Effector memory CD8-positive, alpha-beta T cell (primary cell): ENCODE measurements at places on chromosomes 12 and 14.

GRCh38 chr12:52851787-52852186 lies 3.0 kb upstream of the KRT78 start:
- DNase-seq = no peak

- DNase-seq = no peak
Measured at GRCh38 chr12:95623554-95624170, 72.4 kb upstream of the USP44 start.

GRCh38 chr14:104826189-104826860 lies 25.4 kb downstream of the ZBTB42 start:
- DNase-seq = peak; percentile 96

GRCh38 chr12:46364777-46365580 lies 7.6 kb downstream of the SLC38A2 start:
- DNase-seq = no peak

GRCh38 chr14:103130965-103131364 lies 7.7 kb downstream of the TNFAIP2 start:
- DNase-seq = no peak

DNA sequence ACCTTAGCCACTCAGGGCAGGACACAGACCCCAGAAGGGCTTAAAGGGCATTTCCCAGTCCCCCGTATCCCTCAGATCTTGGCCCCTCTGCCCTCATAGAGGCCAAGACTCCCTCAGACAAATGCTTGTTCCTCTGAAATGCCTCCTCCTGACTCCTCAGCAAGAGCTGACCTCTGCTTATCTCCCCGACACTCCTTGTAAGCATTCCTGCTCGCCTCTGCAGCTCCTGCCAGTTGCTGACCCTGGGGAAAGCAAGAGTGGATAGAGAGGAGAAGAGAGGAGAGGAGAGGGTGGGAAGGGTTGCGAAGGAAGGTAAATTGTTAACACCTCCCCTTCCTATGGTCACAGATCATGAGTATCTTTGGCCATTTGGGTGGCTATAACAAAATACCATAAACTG lies 7.1 kb downstream of the SERPINA5 start:
- no peak for DNase-seq

DNA sequence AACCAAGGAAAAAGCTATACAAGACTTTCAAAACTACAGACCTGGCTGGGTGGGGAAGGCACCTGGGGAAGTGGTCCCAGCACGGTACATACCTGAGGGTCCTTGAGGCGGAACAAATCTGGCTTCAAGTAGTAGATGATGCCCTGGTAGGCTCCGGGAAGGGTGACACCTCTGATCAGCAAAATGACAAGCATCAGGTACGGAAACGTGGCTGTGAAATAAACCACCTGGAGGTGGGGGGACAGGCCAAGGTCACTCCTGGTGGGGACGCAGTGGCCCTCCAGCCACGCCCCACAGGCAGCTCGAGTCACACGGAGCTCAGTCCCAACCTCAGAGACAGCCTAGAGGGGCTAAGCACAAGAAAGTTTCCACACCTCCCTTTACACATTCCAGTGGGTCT lies 15.3 kb downstream of the SLC6A12 start:
- no peak for DNase-seq

DNA sequence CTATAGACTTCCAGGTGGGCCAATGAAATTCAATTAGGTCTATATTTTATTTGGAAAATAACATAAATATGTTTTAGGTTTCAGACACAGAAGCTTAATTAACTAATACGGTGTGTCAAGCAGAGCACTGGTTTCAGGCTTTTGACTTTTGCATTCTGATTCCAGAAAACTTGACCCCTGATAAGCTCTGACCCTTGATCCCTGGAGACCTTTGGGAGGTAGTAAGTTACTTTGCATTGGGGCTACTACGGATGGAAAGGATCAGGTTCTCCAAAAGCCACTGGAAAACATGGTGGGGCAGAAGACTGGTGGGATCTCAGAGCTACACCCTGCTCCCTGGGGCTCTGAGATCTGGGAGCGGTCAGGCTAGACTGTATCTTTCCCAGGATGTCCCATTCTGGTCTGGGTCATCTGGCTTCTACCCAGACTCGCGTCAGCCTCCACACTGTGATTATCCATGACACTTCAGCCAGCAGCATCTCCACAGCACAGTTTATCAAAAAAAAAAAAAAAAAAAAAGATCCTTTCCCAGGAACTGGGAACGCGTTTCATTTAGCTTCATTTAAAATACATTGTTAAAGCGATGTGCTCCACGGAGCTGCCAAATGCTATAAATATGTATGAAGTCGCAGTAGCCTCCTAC lies 17.8 kb upstream of the EMP1 start:
- DNase-seq = no peak

- DNase-seq = no peak
Measured at GRCh38 chr14:73747379-73748211, 33.4 kb upstream of the PNMA1 start.

- no peak for DNase-seq
Measured at GRCh38 chr12:62533755-62534107, 67.1 kb downstream of the MON2 start.

GRCh38 chr12:116927244-116927940 lies 16.6 kb downstream of the FBXW8 start:
- no peak for DNase-seq

DNA sequence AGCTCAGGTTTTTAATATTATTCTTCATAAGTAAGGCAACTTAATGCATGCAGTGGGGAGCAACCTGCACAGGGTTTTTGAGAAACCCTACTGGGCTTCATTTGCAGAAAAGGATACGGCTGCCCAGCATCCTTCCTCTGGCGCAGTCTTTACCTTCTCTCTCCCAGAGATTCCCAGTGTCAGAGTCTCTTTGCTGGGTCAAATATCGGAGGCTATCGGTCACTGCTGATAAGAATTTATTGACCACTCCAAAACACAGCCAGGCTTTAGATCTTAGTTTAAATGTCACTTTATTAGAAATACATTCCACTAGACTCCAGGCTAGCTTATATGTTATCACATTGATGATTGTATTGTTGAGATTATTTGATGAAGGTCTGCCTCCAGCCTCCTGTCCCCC lies 147.2 kb upstream of the CPSF6 start:
- DNase-seq = no peak

GRCh38 chr14:53946404-53947093 lies 10.1 kb downstream of the BMP4 start:
- DNase-seq = no peak

DNA sequence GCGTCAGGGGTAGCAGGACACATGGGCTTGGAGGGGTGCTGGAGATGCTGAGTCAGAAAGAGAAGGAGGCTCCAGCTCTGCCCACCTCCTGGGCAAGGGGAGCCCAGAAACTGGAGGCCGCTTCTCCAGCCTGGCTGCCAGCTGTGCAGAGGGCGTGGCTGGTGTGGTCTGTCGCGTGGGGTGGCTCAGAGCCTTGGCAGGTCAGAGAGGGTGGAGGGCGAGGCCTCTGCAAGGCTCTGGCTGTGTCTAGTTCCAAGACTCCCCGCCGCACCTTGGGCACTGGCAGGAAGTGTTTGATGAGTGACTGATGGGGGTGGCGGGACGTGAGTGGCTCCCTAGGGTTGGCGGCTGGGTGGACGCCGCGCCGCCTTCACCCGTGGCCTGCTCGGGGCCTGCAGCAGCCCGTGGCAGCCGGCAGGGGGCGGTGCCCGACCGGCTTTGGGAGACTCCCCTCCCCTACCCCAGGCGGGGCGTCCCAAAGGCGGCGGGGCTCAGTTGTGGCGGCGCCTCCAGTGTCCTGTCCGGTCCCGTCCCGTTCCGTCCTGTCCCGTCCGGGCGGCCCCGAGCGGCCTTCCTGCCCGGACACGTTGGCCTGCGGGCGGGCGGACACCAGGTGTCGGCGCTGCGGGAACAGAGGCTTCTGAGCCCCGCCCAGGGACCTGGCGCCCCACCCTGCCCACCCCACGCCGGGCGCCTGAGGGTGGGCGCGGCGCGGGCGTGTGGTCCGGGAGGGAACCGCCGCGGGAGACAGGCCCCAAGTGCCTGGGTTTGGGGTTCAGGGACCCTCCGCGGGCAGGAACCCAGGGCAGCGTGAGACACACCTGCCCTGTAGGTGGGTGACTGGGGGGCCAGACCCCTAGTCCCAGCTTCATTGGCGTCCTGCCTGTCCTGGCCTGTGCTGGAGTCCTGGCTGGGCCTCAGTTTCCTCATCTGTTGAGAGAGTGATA lies 39.7 kb downstream of the KRT80 start:
- DNase-seq = peak; percentile 57

DNA sequence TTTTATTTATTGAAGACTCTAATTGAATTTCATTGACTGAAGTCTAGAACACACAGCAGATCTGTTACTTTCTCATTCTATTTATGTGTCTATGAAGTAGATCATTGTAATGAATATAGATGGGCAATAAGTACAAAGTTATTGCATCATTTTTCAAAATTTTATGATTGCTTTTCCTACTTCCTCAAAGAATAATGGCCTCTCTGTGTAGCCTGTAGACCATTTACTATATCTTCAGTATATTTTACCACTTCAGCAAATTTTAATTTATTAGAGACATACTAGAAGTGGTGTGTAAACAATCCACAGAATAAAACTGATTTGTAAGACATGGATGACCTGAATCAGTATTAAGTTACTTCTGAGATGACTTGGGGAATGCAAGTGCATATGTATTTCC lies 291.7 kb upstream of the FAR2 start:
- DNase-seq = no peak

DNA sequence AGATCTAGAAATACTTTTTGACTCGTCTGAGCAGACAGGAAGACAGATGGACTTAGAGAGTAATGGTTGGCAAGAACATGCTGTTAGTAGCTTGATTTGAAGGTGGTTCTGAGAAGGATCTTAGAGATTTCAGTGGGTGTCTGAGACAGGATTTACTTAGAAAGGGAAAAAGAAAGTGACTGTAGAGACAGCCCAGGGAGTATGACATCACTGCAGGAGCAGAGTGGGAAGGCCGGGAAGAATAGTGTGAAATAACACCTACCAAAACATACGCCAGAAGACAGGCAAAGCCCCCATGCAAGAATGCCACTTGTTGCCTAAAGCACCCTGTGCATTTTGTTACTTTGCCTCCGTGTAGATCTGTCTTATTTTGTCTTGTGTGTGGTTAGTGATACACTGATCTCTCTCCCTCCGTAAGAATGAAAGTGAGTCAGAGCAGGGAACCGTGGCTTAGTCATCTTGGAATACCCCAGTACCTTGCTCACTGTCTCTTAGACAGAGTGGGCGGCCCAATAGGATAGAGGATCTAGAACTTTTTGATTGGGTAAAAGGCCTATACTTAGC lies 161.3 kb upstream of the IFNG-AS1 start:
- DNase-seq = no peak

GRCh38 chr14:81632157-81632556 lies 98.5 kb upstream of the SEL1L start:
- no peak for DNase-seq

DNA sequence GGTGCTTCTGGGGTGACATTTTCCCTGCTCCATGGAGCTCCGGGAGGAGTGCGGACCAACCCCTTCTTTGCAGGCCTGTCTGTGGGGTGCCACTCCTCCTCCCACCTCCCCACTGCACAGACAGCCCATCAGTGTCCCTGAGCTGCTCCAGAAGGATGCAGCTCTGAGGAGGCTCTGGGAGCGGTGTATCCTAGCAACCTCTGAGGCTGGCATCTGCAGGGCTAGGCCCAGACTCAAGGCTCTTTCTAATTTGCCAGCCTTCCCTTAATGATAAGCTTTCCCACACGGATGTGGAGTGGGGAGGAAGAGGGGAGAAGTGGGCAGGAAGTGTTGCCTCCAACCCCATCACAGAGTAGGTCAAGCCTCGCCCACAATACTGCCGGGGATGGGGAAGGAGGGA lies 59.7 kb downstream of the CALM1 start:
- DNase-seq = no peak

- no peak for DNase-seq
Measured at GRCh38 chr12:26469421-26470180, 274.2 kb downstream of the SSPN start.

- DNase-seq = no peak
Measured at GRCh38 chr12:107242189-107242588, 148.8 kb upstream of the CRY1 start.

GRCh38 chr14:101072945-101073597 lies 169.5 kb upstream of the RTL1 start:
- DNase-seq = no peak

- no peak for DNase-seq
Measured at GRCh38 chr12:6280053-6280469, 30.4 kb upstream of the PLEKHG6 start.

DNA sequence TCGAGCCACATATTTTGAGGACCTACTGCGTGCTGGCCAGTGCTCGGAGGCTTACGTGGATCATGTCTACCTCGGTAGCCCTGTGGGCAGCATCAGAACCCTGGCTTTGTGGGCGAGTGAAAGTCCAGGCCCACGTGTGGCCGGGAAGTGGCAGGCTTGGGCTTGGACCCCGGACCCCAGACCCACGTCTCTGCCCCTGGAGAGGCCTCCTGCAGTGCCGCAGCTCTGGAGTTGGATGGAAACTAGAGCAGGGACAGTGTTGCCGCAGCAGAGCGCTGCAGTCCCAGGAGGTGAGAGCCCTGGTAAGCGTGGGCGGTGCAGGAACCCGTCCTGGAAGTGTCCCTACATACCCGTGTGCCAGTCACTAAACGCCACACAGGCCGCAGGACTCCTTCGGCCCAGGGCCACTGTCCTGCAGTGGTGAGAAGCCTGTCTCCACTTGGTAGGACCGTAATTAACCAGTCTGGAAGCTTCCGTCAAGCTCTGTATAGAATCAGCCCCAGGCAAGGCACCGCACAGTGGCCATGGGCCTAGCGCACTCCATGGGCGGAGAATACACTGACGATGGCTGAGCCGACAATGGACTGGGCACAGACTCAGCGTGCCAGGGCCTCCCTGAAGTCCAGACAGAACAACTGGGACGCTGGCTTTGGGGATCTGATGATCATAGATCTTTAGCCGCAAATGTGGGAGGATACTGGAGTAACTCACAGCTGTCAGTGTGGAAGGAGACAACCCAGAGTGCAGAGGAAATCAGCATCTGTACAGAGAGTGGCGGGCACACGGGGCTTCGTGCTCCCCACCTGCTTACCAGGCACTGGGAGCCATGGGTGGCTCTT lies 219.5 kb downstream of the KIF26A start:
- no peak for DNase-seq

GRCh38 chr14:20332788-20333493 lies at the start of gene CCNB1IP1:
CCNB1IP1 (minus strand) TSS chr14:20333279; CDS start chr14:20316523, 16,756 bp downstream.
- peak; percentile 37 for DNase-seq

DNA sequence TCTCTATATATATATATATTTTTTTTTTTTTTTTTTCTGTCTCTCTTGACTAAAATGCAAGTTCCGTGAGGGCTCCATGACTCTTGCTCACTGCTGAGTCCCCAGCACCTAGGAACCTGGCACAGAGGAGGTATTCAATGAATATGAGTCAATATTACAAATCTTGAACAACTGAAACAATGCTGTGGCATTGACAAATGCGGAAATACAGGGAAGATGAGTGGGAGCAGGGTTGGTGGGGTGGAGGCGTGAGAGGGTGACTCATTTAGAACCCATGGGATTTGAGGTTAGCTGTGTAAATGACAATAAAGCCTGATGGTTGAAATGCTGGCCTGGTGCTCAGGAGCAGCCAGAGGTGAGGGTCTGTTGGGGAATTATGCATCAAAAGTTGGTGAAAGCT lies 121.7 kb upstream of the FUT8 start:
- no peak for DNase-seq

- no peak for DNase-seq
Measured at GRCh38 chr12:82300611-82301010, 57.6 kb downstream of the CCDC59 start.
